MCF 10A (cell line): ENCODE measurements at places on chromosomes 2 and 18. TPM values are rescaled to one million over a fixed set of nuclear protein-coding genes. Genes with fewer than 3 reads are reported as not detected.

TPRKB gene
- 40.4 and 51.0 TPM in 2 replicates for total RNA-seq

DDX18 gene
- 88.7 and 101 TPM in 2 replicates for total RNA-seq

CNGA3 gene
- not detected in 2 replicates for total RNA-seq

LRRFIP1 gene
- total RNA-seq, result 197 and 201 TPM in 2 replicates

GPR155 gene
- 1.9 and 3.3 TPM in 2 replicates for total RNA-seq

ERFE gene
- 14.5 and 18.1 TPM in 2 replicates for total RNA-seq

MAPK4 gene
- 0.21 TPM in 1 of 2 replicates, not detected in the other for total RNA-seq

BUB1 gene
- 23.0 and 25.5 TPM in 2 replicates for total RNA-seq

STARD6 gene
- not detected in 2 replicates for total RNA-seq

AGXT gene
- total RNA-seq, result not detected in 2 replicates

ACTG2 gene
- not detected in 2 replicates for total RNA-seq

TRPM8 gene
- total RNA-seq, result not detected in 2 replicates

COL3A1 gene
- total RNA-seq, result not detected in 2 replicates

GALNT3 gene
- 20.2 and 24.2 TPM in 2 replicates for total RNA-seq

PKDCC gene
- 0.49 and 0.96 TPM in 2 replicates for total RNA-seq

PDCD1 gene
- not detected in 2 replicates for total RNA-seq

AFF3 gene
- 0.42 and 1.0 TPM in 2 replicates for total RNA-seq
